ENCODE measurements at places on chromosomes 16 and 17.

- DNase-seq = no peak
Measured at GRCh38 chr16:26905336-26905735, 161.4 kb upstream of the C16orf82 start.

DNA sequence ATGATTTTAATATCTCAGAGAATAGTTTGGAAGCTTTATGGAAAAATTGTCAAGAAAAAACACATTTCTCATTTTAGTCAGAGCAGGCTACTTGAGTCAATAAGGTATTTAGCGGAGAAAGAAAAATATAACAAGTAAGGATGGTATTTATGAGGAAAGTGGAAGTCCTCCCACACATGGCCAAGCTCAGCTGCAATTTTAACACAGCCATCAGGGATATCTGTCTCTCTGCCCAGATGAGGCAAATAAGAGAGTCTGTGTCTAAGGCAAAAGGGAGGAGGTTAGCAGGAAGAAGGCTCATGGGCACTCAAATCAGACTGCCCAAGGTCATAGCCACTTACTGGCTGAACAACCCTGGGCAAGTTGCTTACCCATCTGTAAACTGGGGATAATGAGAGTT, 5.2 kb upstream of the CMTM2 start:
- no peak for DNase-seq

DNA sequence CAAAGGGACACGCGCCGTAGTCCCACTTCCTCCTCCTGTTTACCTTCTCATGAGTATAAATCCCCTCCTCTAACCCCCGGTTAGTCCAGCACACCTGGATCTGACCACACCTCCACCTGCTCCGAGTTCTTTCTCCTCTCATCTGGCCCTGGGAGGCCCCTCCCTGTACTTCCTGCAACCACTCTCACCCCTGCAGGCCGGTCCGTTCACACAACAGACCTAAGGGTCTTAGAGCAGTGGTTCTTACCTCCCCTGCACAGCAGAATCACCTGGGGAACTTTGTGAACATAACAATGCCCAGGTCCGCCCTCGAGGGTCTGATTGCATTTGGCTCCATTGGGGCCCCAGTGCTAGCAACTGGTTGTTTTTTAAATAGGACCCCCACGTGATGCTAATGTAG, 24.8 kb downstream of the TMEM114 start:
- no peak for DNase-seq

DNA sequence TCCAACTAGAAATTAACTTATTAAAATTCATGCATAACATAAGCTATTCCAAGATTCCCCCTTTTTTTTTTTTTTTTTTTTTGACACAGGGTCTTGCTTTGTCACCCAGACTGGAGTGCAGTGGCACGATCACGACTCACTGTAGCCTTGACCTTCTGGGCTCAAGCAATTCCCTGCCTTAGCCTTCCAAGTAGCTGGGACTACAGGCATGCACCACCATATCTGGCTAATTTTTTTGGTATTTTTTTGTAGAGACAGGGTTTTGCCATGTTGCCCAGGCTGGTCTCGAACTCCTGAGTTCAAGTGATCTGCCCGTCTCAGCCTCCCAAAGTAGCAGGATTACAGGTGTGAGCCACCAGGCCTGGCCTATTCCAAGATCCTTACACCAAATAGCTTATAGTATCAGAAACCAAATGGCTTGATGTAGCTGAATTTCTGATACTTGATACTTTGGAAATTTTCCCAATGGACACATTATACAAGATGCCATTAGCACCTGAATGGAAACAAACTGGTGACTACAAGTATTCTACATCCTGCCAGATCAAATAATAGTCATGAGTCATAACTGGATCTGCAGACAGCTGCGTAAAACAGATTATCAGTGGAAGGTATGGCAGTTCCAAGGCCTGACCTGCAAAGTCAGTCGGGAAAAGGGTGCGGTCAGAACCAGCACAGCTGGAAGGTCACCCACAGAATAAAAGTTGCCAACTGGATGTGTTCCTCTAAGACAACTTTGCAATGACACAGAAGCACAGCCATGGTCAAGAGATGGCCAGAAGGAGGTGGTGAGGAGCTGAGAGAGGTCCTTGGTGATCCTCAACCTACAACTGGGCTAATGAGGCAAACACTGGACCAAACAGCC, 14.5 kb downstream of the TUBG1 start:
- DNase-seq = no peak

GRCh38 chr17:73958453-73958852, 245.0 kb upstream of the RPL38 start:
- no peak for DNase-seq

DNA sequence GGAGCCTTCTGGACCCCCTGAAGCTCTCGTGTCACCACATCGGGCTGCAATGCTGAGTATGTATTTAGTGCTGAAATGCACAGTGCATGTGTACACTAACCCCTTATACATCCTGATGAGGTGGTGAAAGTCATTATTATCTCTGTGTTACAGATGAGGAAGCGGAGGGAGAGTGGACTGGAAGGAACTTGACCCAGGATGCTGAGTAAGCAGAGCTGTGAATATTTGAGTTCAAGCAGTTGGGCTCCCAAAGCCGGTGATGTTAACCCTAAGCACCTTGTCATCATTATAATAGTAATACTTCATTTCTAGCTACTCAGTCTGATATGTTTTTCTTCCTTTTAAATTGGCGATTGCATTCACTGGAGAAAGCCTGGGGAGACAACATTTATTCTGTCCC, 25.9 kb upstream of the NKD1 start:
- DNase-seq = no peak
